MM.1S (cell line): ENCODE measurements at places on chromosomes 6 and 20.

DNA sequence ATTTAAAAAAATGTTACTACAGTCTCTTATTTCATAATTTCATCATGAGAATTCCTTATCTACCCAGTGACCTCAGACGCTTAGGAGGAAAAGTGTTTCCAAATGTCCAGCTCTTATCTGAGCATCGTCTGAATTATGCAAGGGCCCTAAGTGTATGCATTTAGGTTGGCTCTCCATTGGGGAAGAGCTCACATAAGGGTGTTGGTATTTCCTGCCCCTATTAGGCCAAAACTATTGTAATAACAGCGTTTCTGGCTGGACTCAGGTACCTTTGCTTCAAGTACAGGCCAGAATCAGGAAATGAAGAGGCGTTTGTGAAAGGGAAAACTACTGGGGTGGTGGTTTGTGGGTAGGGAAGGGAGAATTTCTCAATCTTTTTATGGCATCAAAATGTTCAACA, 40.4 kb upstream of the SGK1 start:
- no peaks in the 10 kb centered on the region for H3K4me1 ChIP-seq
- H3K27me3 ChIP-seq: no peaks in the 10 kb centered on the region
- H3K4me3 ChIP-seq: no peak overlapping the region
- no peaks in the 10 kb centered on the region for H3K36me3 ChIP-seq
- no peak for DNase-seq
- no peak overlapping the region for H3K27ac ChIP-seq

- H3K36me3 ChIP-seq: no peaks in the 10 kb centered on the region
- H3K4me3 ChIP-seq: no peak overlapping the region
- no peaks in the 10 kb centered on the region for H3K27me3 ChIP-seq
- DNase-seq: no peak
Observed at GRCh38 chr6:147141711-147142308, 62.4 kb upstream of the STXBP5 start.

DNA sequence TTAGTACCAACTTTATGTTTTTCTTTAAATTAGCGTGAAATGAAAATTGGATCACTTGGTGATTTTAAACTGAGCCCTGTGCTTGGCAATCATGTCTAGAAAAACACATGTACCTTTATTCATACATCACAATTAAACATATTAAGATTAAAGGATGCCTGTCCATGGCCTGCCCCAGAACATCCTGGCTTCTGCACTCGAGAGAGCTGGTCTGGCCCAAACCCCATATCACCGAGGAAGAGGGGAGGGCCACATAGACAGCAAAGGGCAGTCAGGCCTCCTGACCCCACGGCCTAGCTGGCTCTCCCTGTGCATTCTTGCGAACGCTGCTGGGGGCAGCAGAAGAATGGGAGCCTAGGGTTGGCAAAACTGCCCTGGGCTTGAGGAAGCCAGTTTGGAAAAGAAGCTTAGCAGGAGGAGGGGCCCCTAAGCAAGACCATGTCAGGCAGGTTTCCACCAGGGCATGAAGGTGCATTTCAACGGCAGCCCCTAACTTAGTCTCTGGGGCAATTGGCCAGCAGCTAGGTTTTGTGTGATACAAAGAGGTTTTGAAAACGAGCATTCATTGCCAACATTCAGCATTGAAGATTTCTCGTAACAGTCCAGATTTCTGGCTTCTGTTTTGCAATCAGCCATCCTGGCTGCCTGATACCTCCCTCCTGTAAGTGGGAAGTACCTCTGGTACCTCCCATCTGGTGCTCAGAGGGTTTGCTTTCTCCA, 8.6 kb downstream of the BPIFB3 start:
- peaks cover 25% of the 10 kb centered on the region for H3K27me3 ChIP-seq
- H3K27ac ChIP-seq: no peak overlapping the region
- DNase-seq: no peak
- H3K36me3 ChIP-seq: no peaks in the 10 kb centered on the region

GRCh38 chr20:48822879-48823385, 4.9 kb downstream of the PREX1 start:
- DNase-seq: no peak
- no peaks in the 10 kb centered on the region for H3K36me3 ChIP-seq
- no peak overlapping the region for H3K27ac ChIP-seq
- peaks cover 13% of the 10 kb centered on the region for H3K4me1 ChIP-seq
- peak overlapping the region; percentile 35; the same call in 1 of the 2 replicates for H3K4me3 ChIP-seq

GRCh38 chr6:79062708-79063107, 15.3 kb downstream of the PHIP start:
- DNase-seq: no peak
- H3K4me3 ChIP-seq: no peak overlapping the region
- H3K27me3 ChIP-seq: no peaks in the 10 kb centered on the region
- no peak overlapping the region for H3K27ac ChIP-seq
- H3K4me1 ChIP-seq: peaks cover 14% of the 10 kb centered on the region
- peaks cover 2% of the 10 kb centered on the region; the same call in 1 of the 2 replicates for H3K36me3 ChIP-seq

DNA sequence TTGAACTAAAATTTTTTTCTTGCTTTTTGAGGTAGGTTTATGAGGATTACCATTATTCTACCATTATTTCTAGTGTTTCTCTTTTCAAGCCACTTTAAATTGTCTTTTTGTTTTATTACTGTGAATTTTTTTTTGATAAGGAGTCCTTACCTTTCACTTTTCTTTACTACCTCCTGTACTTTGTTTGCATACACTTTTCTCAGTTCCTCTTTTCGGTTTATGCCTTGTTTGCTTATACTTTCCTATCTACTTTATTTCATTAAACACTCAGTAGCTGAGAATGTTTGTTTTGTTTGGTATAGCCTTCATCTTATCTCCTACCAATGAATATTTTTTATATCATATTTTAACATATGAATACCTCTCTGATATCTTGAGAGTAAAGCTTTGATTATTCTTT, 147.9 kb downstream of the TFAP2B start:
- H3K36me3 ChIP-seq: no peaks in the 10 kb centered on the region
- no peak overlapping the region for H3K27ac ChIP-seq

GRCh38 chr6:141401168-141401567, 731.6 kb upstream of the GJE1 start:
- no peak overlapping the region for H3K27ac ChIP-seq
- DNase-seq: no peak
- H3K36me3 ChIP-seq: no peaks in the 10 kb centered on the region
- no peak overlapping the region for H3K4me3 ChIP-seq
- no peaks in the 10 kb centered on the region for H3K4me1 ChIP-seq
